ENCODE measurements at places on chromosomes 1 and 21. TPM values are rescaled to one million over a fixed set of nuclear protein-coding genes. Genes with fewer than 3 reads are reported as not detected.

SCYL3 gene
- polyA plus RNA-seq, result 5.8 TPM

PRELP gene
- 1.6 TPM for polyA plus RNA-seq

PLD5 gene
- polyA plus RNA-seq, result not detected

CCDC27 gene
- not detected for polyA plus RNA-seq

PLPPR4 gene
- 0.61 TPM for polyA plus RNA-seq

RIPPLY3 gene
- not detected for polyA plus RNA-seq

SLC9C2 gene
- not detected for polyA plus RNA-seq
